Tibial artery (tissue), 4 donors: ENCODE measurements at places on chromosomes 16 and 17.

- DNase-seq: no peak
These were observed 6.5 kb downstream of the CACNA1H start for GRCh38 chr16:1159325-1159972.

- DNase-seq: no peak
These were observed at the start of gene TMIGD1 for GRCh38 chr17:30333503-30334360. TSS of gene TMIGD1 (minus strand) at chr17:30334057. CDS start at chr17:30332133, 1,924 bp downstream.

DNA sequence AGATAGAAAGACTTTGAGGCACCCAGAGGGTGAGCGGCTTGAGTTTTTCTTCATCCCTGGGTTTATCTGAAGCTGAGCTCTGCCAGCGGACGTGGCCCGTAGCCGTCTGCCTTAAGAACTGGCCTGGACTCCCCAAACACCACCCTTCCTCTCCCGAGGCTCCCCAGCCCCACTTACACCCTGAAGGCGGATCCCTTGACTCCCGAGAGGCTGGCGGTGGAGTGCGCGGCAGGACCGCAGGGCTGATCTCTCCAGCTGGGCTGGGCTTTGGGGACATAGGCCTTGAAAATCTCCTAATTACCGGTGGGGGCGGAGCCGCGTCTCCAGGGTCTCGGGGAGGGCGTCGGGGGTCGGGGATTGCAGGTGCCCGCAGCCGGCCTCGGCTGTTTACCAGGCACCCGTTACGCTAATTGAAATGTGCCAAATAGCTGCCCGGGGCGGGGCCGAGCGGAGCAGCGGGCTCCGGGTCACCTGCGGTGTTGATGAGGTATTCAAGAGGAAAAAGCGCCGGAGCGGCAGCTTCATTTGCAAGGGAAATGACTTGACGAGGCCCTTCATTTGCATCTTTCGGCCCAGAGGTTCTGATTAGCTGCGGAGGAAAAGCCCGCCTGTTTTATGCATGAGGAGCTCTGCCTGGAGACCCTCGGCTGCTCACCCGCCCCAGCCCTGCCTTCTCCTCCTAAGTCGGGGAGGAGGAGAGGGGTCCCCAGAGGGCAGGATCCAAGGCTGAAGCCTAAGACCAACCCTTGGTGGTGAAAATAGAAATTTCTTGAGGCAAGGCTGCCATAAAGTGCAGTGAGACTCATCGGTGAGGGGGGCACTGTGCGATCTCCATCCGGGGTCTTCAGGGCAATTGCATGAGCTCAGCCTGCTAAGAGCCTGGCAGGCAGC, 100.7 kb downstream of the MGAT5B start:
- no peak for DNase-seq

GRCh38 chr17:43690624-43691316, 29.0 kb upstream of the MEOX1 start:
- no peak for DNase-seq

DNA sequence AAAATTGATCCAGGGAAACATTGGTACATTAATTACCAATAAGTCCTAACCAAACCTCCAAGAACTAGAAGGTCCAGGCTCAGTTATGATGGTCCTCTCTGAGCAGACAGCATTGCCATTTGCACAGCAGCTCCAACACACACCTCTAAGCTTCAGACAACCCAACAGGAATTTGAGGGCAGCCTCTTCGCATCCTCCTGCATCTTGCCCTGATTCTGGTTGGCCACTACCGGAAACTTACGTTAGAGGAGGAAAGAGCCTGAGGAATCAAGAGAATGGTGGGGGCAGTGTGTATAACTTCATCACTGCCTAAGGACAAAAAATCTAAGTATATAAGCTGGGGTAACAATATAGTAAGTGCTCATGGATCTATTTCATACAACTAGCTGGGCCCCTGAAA, 15.7 kb downstream of the FAM117A start:
- no peak for DNase-seq

GRCh38 chr17:46742565-46743270, 75.8 kb downstream of the WNT3 start:
- no peak for DNase-seq

GRCh38 chr16:20300312-20301097, 26.8 kb downstream of the GP2 start:
- no peak for DNase-seq

- no peak for DNase-seq
These were observed 54.7 kb downstream of the TANGO6 start for GRCh38 chr16:68898026-68898425.
